Amniotic stem cell (primary cell): ENCODE measurements at places on chromosomes 11 and 22.
A peak's percentile ranks its signal among the peaks of the same experiment; 100 is the strongest.

DNA sequence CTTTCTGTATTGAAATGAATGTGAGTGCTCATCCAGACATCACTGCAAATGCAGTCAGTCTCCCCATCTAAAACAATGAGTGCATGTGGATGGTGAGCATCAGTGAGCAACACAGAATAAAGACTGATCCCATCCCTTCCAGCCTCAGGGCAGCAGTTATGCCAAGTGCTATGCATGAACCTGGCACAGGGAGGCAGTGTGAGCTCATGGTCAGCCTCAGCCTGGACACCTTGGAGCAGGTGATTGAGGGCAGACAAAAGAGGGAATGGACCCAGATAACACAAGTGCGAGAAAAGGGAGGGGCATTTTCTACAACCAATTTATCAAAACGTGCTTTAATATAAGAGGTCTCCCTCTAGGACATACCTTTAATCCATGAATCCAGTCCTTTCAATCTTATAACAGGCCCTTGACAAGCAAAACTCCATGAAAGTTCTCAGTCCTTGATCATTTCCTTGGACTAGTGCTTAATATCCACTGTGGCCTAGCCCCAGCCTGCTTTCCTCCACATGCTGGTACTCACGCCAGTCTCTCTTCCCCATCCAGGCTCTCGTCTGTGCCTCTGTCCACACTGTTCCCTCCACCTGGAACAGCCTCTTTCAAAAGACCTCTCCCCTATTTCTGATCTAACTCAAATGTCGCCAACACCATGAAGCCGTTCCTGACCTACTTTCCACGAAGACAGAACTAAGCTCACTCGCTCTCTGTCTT is 50.5 kb upstream of the LRRC55 start:
- DNase-seq = no peak

DNA sequence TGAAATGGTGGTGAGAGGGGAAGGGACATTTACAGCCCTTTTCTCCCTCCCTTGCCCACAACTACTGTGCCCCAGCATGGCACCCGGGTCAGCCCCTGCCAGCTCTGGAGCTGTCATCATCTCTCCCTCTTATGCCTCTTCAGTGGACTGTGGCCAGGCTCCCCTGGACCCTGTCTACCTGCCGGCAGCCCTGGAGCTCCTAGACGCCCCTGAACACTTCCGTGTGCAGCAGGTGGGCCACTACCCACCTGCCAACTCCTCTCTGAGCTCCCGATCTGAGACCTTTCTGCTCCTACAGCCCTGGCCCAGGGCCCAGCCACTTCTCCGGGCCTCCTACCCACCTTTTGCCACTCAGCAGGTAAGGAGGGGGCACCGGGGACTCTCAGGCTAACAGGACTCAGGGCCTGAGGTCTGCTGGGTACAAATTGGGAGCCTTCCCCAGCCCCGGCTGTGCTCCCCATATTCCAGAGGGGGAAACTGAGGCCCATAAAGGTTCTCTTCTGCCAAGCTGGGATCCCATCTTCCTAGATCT is 2.9 kb downstream of the TMEM132A start:
- DNase-seq = no peak

GRCh38 chr11:133895061-133895479 is 49.8 kb upstream of the SPATA19 start:
- no peak for DNase-seq

- peak; percentile 62 for DNase-seq
Observed at GRCh38 chr22:28009272-28009827, 90.3 kb upstream of the PITPNB start.

- DNase-seq = no peak
Observed at GRCh38 chr22:26494506-26494905, 10.8 kb downstream of the SRRD start.

GRCh38 chr11:104322696-104323095 is 158.7 kb upstream of the PDGFD start:
- DNase-seq = no peak

DNA sequence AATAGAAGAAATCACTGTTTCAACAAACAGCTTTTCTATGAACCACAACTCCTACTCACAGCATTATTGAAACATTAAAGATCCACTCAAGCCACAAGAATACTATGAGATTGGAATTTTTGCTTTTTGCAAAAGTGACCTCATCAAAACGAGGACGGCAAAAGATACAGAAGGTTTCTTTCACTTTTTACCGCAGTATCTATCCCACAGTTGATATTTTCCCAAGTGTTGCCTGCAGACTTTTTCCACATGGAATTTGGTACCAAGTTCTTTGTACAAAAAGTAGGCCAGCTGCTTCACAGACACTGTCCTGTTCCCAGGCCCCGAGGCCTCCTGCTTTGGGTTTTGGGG is 204.0 kb downstream of the TBC1D22A start:
- DNase-seq = no peak

- DNase-seq = peak; percentile 10
Observed at GRCh38 chr11:121841487-121842191, 274.4 kb downstream of the BLID start.

GRCh38 chr22:29470159-29470855 is 9.7 kb upstream of the NEFH start:
- DNase-seq = no peak

GRCh38 chr11:73395297-73396208 is 19.4 kb downstream of the RELT start:
- DNase-seq = no peak

- DNase-seq = peak; percentile 1
Observed at GRCh38 chr11:71342951-71343827, 90.8 kb upstream of the SHANK2 start.

DNA sequence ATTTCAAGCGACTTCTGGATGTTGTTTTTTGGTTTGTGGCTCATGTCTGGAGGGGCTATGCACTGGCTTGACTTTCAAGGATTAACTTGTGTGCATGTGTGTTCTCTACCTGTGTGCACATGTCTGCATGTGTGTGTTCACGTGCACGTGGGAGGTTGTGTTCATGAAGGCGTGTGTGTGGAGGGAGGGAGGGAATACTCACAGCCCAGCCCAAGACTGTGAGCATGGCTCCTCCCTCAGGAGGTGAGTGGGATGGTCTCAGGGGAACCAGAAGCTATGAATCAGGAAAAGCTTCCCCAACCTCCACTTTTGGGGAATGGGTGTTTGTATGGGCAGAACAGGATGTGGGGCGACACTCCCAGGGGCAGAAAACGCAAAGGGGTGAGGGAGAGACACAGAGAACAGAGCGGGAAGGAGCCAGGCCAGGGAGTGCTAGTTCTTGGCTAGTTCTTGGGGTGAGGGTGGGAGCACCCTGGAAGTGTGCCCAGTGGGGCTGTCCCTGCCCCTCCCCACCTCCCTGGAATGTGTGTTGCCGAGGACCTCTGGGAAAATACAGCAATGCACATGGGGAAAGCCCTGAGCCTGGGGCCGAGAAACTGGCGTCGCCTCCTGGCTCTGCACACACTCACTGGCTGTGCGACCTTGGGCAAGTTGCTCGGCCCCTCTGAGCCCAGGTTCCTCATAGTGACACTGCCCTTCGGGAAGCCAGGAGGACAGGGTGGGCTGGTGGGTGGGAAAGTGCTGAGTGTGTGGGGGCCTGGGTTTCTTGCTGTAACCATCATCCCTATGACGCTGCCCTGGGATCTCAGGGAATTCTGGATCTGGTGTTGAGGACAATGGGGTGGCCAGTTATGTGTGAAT is 16.9 kb upstream of the ALX4 start:
- no peak for DNase-seq

GRCh38 chr11:92276773-92277172 is 52.2 kb downstream of the FAT3 start:
- no peak for DNase-seq

DNA sequence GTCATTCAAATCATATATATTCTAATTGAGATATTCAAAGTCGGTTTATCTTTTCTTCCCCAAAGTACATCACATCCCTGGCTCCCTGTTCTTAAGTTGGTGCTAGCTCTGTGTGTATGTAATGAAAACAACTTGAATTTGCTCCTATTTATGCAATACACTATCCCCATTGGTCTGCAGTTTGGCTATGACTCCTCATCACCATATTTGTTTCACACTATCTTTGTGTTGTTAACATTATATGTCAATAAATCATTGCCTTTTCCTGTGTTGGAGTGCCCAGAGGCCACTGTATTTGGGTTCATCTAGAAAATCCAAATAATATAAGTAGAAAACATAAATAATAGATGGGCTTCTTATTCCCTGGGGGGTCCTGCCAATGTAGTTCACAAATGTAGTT is 306.6 kb upstream of the TENM4 start:
- no peak for DNase-seq

GRCh38 chr11:9708544-9708943 is 44.7 kb downstream of the SWAP70 start:
- no peak for DNase-seq

DNA sequence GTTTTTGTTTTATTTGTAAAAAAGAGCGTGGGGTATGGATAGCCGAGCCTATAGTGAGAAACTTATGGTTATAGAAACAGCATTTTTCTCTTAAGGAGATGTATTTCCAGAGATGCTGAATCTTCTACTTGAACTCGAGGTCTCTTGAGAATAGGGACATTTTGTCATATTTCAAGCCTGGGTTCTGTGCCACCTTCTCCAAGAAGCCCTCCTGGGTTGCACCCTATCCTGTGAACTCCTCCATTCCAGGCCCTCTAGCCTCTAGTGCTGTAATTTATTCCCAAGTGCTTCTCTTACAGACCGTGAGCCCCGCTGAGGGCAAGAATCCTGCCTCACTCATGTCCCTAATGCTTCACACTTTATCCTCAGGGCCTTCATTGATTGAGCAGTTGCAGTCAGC is 108.6 kb downstream of the KIAA1671 start:
- DNase-seq = no peak

DNA sequence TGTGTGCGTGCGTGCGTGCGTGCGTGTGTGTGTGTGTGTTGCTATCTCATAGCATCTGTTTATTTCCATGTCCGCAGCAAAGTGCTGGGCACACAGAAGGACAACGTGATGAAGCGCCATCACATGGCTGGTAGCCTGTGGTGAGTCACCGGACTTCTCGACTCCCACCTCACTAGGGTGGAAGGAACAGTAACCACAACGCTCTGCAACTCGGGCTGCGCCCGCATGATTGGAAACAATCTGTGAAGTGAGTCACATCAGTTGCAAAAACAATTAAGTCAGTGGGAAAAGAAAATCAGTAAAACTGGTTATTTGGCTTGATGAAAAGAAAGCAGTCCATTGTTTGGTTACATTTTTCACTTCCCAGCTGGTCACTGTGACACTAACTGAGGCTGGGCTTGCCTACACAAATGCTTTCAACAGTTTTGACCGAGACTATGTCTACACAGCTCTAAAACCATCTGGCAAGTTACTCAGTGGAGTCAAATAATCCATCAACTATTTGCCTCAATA is 437.3 kb upstream of the CADM1 start:
- DNase-seq = no peak

- no peak for DNase-seq
Observed at GRCh38 chr11:76629853-76630599, 40.5 kb downstream of the LRRC32 start.

DNA sequence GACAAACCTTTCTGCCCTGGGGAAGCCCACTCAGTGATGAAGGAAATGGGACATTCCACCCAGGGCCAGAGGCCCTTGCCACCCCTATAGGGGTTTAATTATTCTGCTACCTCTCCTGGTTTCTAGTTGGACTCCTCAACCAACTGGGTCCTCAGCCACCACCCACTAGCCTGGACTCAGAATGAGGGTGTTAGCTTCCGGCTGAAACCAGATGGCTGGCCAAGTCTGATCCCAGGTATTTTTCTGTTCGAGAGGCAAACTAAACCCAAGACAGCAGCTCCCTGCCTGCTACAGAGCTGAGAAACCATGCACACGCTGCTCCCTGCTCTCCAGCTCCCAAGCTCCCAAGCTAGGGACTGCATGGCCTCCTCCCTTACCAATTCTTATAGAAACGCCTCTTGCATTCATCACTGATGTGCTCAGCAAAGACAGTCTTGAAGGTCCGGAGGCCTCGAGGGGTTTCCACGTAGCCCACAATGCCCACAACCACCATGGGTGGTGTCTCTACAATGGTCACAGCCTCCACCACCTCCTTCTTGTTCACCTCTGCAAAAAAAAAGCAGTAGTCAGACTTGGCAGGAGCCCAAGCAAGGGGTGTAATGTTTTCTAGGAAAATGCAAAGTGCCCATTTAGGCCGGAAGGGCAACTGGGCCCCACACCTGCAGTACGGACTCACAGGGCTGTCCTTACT is 2.2 kb downstream of the RPL3 start:
- no peak for DNase-seq

DNA sequence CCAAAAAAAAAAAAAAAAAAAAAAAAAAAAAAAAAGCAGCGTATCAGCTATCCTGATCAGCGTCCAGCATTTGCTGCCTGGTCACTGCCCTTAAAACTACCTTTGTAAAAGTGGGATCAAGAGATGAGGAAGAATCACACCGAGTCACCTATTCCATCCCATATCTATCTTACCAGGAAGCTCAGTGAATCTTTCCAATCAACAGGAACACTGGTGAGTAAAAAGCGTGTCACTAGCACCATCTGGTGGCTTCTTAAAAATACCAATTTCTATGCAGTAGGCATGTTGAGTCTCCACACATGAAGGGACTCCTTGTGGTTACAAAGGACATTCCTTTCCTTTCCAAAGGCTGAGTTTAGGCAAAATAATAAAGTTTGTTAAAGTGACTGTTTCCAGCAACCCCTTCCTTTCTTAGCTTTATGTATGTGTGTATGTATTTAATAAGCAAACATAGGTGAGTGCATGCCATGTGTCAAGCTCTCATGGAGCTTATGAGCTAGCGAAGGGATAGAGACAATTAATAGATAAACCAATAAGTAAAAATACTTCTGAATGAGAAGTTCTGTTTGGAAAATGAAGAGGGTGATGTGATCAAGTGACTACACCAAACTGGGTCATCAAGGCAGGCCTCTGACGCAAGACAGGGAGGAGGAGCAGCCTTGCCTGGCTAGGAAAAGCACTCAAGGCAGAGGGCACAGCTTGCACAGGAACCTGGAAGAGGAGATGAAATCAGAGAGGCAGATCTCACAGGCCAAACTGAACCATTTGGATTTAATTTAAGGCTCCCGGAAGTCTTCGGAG is 13.9 kb upstream of the TP53AIP1 start:
- DNase-seq = peak; percentile 61

- DNase-seq = no peak
Observed at GRCh38 chr11:117861151-117862018, 15.1 kb downstream of the FXYD6 start.

- DNase-seq = no peak
Observed at GRCh38 chr22:38618682-38619081, 37.5 kb downstream of the FAM227A start.

DNA sequence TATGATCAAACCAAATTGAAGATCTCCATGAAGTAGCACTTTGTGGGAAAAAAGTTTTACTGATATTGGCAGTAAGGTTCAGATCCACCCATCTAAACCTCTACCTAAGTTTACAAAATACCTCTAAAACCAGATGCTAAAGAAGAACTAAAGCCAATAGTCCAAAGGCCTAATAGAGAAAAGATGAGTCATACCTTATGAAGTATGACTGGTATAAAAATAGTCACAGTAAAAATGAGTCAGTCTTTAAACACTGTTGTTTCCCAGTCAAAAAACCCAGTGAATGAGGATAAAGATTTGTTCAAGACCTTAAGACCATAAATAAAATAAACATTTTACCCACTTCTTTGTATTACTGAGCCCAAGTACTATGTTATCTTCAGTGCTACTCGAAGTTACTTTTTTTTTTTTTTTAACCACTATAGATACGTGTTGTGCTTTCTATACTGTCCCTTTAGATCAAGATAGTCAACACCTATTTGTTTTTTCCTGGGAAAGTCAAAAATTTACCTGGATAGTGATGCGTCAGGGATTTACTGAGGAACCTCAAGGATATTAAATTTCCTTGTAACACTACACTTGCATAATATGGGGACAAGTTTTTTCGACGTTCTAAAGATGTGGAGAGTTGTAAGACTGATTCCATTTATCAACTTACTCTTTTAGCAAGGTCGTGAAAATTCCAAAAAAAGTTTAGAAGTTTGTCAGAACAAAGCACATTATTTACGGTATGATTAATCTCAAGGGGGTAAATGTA is 87.3 kb downstream of the CCDC73 start:
- peak; percentile 2 for DNase-seq
